Muscle of arm (tissue), 14 donors: ENCODE measurements at places on chromosomes 4 and X. TPM values are rescaled to one million over a fixed set of nuclear protein-coding genes. Genes with fewer than 3 reads are reported as not detected.

Gene SMR3A
- not detected for polyA plus RNA-seq

Gene NWD2
- polyA plus RNA-seq, result not detected

Gene IL2RG
- 2.2 TPM for polyA plus RNA-seq

Gene CCNG2
- not detected for polyA plus RNA-seq

Gene CT45A5
- 1.8 TPM for polyA plus RNA-seq

GRCh38 chr4:948936-949300, 16.7 kb downstream of the TMEM175 start:
- DNase-seq, result no peak

- DNase-seq, result no peak
Measured at GRCh38 chrX:42519666-42520231, 258.2 kb downstream of the PPP1R2C start.

GRCh38 chr4:173590697-173591096, 60.7 kb upstream of the HAND2 start:
- DNase-seq, result no peak

DNA sequence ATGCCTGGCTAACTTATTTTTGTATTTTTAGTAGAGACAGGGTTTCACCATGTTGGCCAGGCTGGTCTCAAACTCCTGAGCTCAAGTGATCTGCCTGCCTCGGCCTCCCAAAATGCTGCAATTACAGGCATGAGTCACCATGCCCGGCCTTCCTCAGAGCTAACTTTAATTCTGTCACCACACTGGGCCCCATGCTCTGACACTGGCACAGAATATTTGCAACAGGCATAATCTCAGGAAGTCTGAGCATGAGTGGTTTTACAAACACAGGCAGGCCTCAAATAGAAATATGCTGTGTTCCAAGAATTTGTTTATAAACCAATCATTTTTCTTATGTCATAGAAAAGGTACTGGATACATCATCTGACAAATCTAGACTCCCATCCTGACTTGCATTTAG, 32.7 kb upstream of the FAM9C start:
- no peak for DNase-seq

GRCh38 chr4:175560604-175561003, 251.5 kb downstream of the GPM6A start:
- peak; percentile 57 for DNase-seq

DNA sequence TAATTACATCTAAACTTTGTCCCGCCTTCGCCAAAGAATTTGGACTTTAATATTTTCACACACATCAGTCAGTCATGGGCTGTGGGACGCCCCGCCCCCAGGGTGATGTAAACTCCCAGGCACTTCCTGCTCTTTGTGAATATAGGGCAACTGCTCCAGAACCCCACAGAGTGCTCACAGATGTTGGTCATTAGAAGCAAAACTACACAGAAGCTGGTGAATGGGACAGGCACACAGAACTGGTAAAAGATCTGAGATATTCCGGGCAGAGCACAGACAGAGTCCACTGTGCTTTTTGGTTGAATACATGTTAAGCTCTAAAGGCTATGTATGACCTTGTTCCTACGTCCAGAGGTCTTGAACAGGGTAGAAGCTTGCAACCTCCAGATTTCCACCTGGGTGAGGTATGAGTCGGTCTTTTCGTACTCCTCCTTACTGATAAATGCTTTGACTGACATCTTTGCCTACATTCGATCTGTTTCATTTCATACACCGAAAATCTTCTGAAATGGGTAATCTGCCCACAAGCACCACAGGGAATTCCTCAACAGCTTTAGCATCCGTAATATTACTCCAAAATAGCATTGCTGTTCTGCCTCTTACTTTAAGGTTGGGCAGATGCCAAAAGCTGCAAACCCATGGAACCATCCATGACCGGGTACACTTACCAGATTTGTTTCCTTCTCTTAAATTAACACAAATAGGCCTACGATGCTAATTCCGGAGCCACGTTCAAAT, 144.6 kb downstream of the AMELX start:
- DNase-seq, result no peak

DNA sequence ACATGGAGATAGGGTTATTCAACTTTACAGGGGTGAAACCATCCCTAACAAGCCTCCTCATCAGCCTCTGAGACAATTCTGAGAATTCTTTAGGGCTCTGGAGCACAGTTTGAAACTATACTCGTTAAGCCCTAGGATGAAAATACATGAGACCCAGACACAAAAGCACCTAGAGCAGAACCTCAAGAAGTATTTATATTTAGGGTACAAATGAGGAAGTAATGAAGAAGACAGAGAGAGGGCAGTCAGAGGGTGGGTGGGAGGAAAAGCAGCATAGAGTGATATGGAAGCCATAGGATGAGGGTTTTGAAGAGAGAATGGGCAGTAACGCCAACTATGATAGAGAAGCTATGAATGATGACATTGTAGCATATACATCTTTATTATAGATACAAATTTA, 250.3 kb downstream of the DCLK2 start:
- no peak for DNase-seq

- DNase-seq, result no peak
Measured at GRCh38 chr4:152245680-152246079, 290.2 kb downstream of the FBXW7 start.
